NCI-H446 treated with DMSO at 0.1 percent for 48 hours (cell line): ENCODE measurements at places on chromosomes 2 and 18.

DNA sequence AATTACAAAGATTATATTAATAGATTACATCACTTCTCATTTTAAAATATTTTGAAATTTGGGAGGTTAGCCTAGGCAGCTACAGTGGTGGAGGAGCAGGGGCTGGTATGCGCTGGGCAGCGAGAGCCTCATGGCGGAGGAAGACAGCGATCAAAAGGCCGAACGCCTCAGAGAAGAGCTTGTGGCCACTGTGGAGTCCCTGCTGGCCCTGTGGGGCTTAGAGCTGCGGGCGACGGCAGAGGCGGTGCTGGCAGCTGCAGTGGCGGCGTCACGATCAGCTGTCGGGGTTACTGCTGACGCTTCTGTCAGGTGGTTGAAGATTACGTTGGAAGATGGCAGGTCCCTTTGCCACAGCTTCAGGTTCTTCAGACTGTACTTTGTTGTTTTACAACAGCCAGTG is 87.4 kb downstream of the ROCK2 start:
- DNase-seq = no peak

DNA sequence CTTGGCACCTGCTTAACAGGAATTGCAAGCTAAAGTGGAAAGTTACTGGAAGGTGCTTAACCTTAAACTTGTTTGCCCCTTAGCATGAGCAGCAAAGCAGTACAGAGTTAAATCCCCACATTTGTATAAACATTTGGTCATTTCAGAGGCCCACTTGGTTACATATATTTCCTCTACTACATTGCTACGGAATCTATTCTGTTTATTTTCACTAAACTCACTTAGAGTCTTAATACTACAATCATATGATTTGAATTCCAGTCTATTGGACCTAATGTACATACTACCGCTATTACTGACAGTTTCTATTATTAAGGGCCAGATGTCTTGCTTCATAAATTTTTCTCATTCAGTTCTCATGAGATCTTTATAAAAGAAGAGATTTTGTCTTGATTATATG is 1294.0 kb downstream of the LRP1B start:
- DNase-seq = no peak

DNA sequence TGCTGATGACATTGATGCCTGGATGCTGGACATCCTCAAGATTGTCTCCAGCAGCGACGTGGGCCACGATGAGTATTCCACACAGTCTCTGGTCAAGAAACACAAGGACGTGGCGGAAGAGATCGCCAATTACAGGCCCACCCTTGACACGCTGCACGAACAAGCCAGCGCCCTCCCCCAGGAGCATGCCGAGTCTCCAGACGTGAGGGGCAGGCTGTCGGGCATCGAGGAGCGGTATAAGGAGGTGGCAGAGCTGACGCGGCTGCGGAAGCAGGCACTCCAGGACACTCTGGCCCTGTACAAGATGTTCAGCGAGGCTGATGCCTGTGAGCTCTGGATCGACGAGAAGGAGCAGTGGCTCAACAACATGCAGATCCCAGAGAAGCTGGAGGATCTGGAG is 94.1 kb upstream of the EML6 start:
- no peak for DNase-seq

- DNase-seq = no peak
These were observed 576.5 kb downstream of the NRXN1 start for GRCh38 chr2:50455351-50455939.

GRCh38 chr2:161019311-161019710 is 140.9 kb upstream of the TANK start:
- no peak for DNase-seq

GRCh38 chr2:85596026-85596333 is 435 bp downstream of the RNF181 start:
- no peak for DNase-seq

GRCh38 chr2:85503168-85503850 is 35.7 kb upstream of the MAT2A start:
- peak; percentile 48 for DNase-seq

DNA sequence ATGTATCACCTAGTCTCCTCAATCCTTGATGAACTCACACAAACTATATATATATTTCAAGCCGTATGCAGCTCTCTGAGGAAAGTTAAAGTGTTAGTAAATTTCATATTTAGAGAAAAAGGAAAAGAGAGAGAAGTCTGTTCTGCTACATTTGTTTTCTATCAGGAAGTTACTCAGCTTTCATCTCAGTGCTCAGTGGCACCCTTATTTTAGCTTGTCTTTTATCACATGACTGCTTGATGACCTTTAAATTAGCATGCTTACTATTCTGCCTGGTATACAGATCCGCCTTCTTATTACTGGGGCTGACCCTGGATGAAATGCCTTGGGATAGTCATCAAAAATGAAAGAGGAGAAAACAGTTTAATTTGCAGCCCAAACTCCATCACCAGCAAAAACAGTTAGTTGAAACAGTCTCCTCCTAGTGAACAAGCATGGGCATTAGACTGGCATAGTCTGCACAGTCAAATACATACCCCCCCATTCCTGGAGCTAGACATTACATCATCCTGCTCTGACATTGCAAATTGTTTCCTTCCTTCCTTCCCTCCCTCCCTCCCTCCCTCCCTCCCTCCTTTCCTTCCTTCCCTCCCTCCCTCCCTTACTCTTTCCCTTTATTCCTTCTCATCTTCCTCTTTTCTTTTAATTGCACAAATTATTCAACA is 215.7 kb downstream of the TMEM182 start:
- DNase-seq = no peak

GRCh38 chr2:140359056-140359771 is 1579.0 kb upstream of the NXPH2 start:
- no peak for DNase-seq

DNA sequence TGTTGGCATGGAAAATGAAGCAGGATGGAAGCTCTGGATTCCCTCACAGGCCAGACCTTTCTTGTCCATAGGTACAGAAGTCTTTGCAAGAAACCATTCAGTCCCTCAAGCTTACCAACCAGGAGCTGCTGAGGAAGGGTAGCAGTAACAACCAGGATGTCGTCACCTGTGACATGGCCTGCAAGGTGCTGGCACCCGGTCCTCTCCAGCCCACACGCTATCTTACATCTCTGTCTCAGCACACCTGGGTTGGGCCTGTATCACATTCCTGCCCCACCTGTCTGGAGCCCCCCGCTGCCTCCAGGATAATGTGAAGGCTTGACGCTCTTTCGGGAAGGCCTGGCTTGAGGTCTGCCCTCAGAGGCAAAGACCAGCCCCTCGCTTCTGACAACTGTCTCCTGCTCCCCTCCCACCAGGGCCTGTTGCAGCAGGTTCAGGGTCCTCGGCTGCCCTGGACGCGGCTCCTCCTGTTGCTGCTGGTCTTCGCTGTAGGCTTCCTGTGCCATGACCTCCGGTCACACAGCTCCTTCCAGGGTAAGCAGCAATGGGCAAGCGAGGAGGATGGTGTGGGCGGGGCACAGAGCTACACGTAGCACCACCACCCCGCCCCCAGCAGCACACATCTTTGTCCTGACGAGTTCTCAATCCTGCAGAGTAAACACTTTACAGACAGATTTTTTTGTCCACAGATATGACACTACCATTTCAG is 6.0 kb downstream of the TMEM214 start:
- DNase-seq = no peak

GRCh38 chr18:11368020-11368419 is 218.7 kb upstream of the PIEZO2 start:
- no peak for DNase-seq

- no peak for DNase-seq
These were observed 307.6 kb upstream of the MYT1L start for GRCh38 chr2:2638547-2639220.

- DNase-seq = no peak
These were observed 241.7 kb downstream of the CD226 start for GRCh38 chr18:69705987-69706386.

GRCh38 chr2:23705771-23706612 is 220.9 kb downstream of the ATAD2B start:
- no peak for DNase-seq

- peak; percentile 44 for DNase-seq
These were observed 66.5 kb upstream of the TLK1 start for GRCh38 chr2:171227066-171227782.

DNA sequence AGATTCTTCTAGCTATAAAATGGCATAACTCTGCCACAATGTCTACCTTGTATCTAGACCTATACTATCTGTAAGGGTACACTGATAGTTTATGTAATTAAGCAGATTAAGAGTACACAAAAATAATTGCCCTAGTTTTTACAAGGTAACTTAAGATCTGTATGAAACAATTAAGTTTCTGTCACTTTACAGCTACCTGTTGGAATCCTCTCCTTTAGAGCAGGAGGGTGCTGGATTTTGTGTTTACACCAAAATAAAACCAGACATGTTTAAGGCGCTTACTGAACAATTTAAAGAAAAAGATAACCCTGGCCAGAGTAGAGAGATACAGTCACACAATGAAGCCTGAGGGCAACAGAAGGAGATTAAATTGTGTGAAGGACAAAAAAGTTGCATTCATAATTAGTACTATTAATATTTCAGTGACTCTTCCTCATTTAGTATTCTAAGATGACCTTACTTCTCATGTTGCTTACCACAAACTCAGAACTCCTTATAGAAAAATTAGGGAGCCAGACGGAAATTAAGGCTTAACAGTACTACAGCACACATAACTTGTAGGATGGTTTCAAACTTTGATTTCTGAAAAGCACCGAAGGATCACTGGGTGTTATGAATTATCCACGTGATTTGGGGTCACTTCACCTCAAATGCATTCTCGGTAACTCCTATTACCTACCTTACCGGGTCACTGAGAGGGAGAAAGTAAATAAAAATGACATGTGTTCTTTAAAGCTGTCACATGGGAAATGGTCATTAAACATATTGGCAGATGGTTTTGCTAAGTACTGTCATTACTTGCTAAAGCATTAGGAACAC is 1.0 kb downstream of the DARS1 start:
- DNase-seq = no peak

DNA sequence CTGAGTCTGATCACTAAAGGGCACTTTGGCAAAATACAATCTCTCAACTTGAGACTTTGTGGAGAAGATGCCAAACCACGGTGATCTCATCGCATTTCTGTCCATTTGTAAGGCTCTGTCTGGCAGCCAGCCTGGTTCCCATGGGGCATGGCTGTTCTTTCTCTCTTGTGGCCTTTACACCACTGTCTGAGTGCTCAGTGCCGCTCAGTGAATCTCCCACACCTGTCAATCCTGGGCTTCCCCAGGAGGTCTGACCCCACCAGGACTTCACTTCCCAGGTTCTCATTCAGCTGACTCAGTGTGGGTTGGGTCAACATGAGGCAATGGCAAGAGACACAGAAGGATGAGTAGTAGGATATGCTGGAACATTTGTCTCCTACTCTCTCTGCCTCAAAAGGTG is 96.8 kb upstream of the TRIB2 start:
- DNase-seq = no peak

- no peak for DNase-seq
These were observed 140.8 kb downstream of the AGAP1 start for GRCh38 chr2:235634435-235635158.

- DNase-seq = no peak
These were observed 11.9 kb downstream of the TEX51 start for GRCh38 chr2:126910637-126911036.

DNA sequence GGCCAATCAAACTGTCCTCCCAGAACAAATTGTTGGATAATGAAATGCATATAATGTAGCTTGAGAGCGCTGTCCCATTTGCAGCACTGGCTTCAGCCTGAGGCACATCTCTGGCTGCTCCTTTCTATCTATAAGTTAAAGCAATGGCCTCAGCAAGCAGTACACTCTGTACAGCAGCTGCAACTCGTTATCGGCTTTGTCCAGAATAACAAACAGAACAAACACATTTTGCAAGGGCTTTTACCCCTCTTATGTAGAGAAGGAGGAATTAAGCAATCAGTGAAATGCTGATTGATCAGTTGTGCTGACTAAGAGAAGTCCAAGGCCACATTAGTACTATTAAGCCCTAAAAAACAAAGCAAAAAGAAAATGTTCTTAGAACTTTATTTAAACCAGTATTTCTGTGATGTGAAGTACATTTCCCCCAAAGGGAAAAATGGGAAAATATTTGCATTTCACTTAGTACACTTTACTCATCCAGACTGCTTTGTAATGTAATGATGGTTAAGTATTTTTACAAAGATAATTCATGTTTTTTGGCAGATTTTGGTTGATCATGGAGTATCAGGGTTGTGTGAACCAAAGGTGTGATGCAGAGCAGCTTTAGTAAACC is 15.0 kb upstream of the CPS1 start:
- no peak for DNase-seq

DNA sequence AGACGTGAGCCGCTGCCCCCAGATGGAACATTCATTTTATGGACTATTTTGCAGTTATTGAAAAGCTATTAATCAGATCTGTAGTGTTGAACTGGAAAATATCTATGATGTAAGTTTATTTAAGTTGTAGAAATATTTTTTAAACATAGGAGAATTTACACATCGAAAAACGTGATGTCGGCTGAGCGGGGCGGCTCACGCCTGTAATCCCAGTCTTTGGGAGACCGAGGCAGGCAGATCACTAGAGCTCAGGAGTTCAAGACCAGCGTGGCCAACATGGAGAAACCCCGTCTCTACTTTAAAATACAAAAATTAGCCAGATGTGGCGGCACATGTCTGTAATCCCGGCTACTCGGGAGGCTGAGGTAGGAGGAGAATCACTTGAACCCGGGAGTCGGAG is 2.0 kb upstream of the TIA1 start:
- no peak for DNase-seq

GRCh38 chr2:67846370-67847070 is 216.3 kb downstream of the C1D start:
- DNase-seq = no peak
